ENCODE measurements at places on chromosomes 7 and 10.
A peak's percentile ranks its signal among the peaks of the same experiment; 100 is the strongest.

DNA sequence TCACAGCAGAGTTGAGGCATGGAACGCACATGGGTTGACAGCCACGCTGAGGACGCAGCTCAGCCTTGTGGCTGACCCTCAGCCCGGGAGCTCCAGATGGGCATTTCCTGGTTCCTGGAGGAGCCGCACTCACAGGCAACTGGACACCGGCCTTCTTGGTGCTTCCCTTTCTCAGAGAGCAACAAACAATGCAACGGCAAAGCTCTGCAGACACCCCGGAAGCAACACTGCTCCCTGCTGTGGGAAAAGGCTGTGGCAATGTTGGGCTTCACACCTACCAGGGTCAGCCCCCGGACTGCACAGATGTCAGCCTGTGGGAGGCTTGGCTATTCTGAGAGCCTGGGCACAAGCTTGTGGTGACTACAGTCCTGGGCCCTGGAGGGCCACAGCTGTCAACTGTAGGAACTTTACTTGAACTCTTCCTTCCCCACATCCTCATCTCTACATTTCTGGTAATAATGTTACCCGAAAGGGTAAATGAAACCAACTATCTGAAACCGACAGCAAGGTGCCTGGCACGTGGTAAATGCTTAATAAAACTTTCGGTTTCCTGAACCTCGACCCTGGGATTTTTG is 597.5 kb upstream of the MKI67 start:
- DNase-seq, result no peak

DNA sequence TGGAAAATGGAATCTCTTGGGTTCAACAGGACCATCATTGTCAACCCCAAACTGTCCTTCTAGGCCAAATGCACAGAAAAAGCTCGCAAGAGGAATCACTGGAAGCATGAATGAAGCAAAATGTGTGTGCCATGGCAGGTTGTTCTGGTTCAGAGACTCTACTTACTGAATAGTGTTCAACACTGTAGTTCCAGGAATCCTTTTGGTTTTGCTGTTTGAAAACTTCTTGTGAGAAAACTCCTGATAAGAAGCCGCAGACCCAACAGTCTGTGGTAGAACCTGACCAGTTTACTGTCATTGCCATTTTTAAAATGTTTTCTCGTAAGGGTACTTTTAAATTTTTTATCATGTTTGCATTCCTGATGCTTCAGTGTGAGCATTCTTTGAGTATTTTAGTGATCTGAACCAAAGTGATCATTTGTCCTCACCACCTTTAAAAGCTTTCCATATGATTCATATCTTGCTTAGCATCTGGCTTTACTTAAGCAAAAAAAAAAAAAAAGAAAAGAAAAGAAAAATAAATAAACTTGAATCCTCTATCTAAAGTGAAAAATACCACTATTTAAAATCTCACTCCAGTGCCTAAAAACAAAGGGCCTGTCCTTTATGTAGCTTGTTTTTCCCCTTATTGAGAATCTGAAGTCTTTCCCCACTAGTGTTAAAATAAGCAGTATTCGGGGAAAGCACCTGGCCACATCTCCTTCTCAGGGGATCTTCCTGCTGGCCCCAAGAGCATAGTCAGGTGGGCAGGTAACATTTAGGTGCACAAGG is 92.4 kb downstream of the WNT2 start:
- no peak for DNase-seq

GRCh38 chr7:137026176-137026500 is 157.7 kb downstream of the CHRM2 start:
- no peak for DNase-seq

DNA sequence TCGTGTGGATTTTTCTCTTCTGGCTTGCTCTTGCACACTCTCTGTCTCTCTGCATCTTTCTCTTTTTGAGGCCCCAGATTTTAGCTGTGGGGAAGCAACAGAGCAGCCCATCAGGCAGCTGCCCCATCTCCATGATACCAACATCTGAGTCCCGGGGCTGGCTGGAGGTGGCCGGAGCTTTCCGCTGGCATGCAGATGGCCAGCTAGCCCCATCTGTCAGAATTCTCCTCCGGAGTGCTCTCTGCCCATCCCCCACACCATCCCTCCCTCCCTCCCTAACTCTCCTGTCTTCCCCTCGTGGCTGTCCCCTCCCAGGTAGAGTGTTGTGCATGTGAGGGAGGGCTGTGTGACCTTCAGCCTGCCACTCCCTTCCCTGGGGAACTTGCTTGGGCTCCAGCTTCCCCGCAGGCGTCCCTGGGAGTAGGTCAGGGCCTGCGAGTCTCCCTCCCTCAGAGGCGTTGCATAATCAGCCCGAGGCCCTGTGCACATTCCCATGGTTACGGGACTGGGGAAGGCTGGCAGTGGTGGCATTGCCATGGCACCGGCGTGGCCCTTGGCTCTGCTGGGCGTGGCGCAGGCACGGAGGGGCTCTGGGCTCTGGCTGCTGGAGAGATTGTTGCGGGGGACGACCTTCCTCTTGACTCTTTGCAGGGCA is 24.7 kb downstream of the GHRHR start:
- no peak for DNase-seq

- no peak for DNase-seq
Measured at GRCh38 chr7:143315776-143316175, at the start of gene CLCN1. Gene CLCN1 (plus strand): TSS chr7:143316111. CDS start chr7:143316213, 102 bp downstream.

DNA sequence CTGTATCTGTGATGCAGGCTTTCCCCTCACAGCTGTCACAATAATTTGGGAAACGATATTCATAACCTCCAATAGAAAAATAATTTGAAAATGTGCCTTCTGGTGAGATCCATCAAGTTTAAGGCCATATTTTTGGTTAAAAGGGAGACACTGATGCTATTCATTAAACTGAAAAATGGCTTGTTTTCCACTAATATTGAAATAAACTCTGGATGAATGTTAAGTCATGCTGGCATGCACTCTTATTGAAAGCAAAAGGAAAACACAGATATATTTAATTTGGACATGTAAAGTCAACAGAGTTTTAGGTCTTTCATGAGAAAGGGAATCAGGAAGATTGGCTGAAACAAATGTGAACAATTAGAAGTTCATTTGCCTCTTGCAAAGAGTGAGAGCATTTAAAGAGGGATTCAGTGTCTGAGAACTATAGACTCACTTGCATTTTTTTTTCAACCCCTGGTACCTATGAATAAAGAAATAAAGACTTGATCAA is 879.2 kb downstream of the LRMDA start:
- no peak for DNase-seq

GRCh38 chr7:99459087-99459486 is 6.9 kb downstream of the ATP5MF start:
- DNase-seq, result no peak

DNA sequence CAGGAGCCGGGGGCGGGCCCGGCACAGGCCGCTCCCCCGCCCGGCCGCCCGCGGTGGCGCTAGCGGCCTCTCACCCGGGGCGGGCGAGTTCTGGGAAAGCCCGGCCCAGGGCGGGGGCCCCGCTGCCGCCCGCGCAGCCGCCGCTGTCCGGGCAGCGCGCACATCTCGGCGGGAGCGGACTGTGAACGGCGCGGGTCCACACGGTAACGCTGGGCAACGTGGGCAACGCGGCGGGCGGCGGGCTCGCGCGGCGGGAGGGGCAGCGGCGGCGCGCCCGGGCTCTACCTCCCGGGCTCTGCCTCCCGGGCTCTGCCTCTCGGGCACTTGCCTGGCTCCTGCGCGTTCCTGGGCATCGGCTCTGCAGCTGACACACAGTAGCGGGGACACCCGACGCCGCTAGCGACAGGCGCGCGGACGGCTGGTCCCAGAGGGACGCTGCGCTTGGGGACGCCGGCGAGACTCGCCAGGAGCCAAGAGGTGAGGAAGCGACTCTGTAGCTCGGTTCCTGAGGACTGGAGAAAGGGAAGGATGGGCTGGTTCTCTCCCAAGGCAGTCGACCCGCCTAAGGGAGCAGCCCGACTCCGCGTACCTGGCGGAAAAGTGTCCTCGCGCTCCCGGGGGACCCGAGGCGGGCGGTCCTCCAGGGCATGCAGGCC is at the start of gene PLCE1:
PLCE1 (plus strand) TSS at position 150 of the 656 bp plus-strand sequence. CDS start 37,116 bp downstream, outside the sequence.
- DNase-seq, result peak; percentile 0

- no peak for DNase-seq
Measured at GRCh38 chr7:146874722-146875121, 758.1 kb downstream of the CNTNAP2 start.

- no peak for DNase-seq
Measured at GRCh38 chr7:51350546-51350896, 33.9 kb upstream of the COBL start.

DNA sequence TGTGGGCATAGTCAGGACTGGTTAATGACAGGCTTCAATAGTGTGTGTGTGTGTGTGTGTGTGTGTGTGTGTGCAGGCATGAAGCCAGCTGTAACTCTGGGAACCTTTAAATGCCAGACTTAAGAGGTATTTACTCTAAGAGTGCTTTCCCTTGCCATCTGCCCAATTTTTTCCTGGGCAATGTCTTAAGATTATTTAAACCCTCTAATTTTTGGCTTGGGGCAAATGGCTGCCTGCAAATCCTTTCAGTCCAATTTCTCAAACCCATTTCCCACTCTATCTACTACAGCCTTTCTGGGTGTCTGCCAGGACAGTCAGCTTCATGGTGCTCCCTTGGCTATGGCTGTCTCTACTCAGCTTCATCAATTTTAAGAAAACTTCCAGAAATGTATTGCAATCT is 62.6 kb upstream of the C1GALT1 start:
- DNase-seq, result no peak

DNA sequence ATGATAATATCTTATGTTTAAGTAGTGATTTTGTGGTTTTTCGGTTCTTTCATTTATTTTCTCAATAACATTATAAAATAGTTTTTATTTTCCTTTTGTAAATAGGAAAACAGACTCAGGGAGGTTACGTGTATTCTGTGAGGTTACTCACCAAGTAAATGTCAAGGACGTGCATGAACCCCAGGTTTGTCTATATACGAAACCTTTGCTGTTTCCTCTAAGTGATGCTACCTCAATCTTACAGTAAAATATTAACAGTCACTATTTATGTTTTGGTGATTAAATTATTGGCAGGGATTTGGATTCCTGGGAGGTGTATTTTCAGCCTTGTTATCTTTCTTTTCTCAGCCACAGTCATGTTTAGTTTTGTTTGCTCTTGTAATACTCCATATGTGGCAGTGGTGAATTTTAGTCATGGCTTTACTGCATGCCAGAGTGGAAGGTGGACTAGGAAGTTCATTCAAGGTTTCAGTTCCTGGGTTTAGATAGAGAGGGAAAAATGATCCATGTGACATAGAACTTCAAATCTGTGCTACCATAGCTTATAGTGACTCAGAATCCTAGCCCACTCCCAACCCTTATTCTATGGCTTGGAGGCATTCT is 139.9 kb downstream of the ARL4A start:
- DNase-seq, result no peak

- DNase-seq, result no peak
Measured at GRCh38 chr10:15348579-15348978, 22.5 kb downstream of the FAM171A1 start.

- no peak for DNase-seq
Measured at GRCh38 chr7:27175626-27176523, 1.8 kb upstream of the HOXA10 start.

GRCh38 chr7:85220023-85220422 is 33.2 kb upstream of the SEMA3D start:
- DNase-seq, result no peak

DNA sequence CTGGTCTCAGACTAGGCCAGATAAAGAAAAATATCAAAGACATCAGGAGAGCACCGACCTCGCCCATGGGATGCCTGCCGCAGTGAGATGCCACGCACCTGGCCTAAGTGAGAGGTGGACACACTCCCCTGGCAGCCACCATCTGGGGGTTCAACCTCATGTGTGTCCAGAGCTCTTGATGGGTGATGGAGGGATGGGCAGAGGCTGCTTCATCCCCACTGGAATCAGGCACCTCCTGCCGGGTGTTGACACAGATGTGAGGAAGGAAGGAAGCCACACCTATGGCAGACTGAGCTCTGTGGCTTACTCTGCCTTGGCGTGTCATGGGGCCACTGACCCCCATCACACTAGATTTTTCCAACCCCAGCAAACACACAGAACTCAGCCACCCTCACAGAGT is 11.4 kb downstream of the ZNF488 start:
- no peak for DNase-seq

DNA sequence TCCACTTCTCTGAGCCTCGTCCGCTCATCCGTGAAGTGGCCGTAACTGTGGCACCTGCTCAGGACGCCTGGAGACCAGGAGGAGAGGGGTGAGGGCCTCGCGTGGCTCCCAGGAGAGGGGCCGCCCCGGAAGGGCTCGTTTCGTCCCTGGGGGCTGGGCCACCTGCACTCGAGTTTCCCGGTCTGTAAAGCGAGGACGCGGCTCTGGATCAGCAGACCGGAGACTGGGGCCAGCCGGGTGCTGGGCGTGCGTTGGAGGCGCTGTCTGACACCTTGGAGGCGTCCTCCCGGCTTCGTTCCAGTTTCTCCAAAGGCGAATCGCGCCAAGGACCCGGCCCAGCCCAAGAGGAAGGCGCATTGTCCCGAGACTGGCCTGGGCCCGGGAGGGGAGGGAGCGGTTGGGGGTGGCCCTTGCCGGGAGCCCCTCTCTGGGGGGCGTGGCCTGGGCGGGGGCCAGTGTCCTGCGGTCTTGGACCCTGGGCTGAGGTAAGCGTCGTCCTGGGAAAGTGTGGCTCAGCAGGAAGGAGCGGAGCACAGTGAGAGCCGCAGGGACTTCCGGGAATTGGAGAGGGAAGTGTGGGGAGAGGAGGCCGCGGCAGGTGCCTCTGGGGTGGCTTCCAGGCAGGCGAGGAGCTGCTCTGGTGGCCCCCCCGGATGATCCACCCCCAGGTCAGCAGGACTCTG is 89.6 kb downstream of the FOXL3 start:
- DNase-seq, result no peak

- no peak for DNase-seq
Measured at GRCh38 chr10:103872137-103872931, 17.0 kb upstream of the SH3PXD2A start.

DNA sequence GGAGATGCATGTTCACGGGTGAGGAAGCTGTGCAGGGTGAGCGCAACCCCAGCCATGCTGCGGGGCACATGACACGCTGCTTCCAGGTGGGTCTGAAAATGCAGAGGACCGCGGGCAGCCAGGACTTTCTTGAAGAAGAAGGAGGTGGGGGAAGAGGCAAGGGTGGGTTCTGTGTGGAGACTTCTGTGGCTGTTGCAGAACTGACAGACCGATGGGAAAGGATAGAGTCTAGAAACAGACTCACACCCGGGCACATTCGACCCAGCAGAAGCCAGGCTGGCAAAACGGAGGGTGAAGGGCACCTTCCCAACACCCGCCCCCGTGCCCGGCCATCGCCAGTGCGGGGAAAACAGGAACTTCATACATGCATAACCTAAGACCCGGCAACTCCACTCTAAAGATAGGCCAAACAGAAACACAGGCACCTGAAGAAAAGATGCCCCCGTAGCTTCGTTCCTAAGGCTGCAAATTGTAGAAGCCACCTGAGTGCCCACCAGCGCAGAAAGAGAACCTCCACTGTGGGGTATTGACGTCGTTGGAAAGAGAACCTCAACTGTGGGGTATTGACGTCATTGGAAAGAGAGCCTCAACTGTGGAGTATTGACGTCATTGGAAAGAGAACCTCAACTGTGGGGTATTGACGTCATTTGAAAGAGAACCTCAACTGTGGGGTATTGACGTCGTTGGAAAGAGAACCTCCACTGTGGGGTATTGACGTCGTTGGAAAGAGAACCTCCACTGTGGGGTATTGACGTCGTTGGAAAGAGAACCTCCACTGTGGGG is 4.8 kb upstream of the KNDC1 start:
- DNase-seq, result no peak

GRCh38 chr7:37770838-37771237 is 77.6 kb upstream of the NME8 start:
- DNase-seq, result no peak

- no peak for DNase-seq
Measured at GRCh38 chr7:105210721-105211205, 178.0 kb downstream of the SRPK2 start.

Data from NCI-H1417 treated with DMSO at 0.1 percent for 48 hours (cell line).